CD4-positive, alpha-beta T cell treated with Interleukin-6 at 100 ng/mL for 8 hours (primary cell): ENCODE measurements at places on chromosomes 11 and 22.

DNA sequence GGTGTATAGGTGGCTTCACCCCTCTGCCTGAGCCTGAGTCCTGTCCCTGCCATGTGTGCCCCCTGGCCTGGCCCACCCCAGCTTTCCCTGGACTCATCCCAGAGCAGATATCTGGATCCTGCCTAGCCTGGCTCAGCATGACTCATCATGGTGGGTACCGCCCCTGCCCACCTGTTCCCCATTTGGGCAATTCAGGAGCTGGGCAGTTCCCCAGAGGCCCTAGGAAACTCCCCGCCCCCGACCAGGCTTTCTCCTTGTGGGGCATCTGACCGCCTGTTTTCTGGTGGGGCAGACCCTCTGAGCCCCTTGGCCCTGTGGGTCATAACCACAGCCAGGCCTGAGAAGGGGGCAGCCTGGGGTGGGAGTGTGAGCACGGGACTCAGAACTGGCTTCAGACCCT is 4.4 kb downstream of the TSPO start:
- no peak for DNase-seq

DNA sequence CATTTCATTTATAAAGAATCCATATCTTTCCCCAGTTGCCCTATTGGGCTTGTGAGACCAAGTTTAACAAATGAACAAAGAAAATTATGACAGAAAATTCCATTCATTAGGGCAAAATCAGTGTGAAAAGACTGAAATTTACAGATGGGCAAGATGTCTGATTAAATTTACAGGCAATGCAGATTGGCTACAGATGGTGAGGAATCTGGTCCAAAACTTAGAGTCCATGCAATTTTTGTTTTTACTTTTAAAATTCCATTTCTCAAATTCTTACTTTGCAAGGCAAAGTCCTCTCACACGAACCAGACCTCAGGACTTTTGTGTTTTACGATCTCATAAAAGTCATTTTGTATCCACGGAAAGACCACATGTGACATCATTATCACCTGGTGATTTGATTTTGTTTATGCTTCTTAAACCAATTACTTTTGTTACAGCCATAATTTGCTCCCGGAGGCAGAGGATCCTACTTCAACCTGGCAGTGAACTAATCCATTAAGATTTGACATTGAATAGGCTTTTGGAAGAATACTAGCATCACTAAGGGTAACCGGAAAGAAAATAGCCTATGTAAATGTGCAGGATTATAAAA is 843.7 kb upstream of the CHORDC1 start:
- no peak for DNase-seq

DNA sequence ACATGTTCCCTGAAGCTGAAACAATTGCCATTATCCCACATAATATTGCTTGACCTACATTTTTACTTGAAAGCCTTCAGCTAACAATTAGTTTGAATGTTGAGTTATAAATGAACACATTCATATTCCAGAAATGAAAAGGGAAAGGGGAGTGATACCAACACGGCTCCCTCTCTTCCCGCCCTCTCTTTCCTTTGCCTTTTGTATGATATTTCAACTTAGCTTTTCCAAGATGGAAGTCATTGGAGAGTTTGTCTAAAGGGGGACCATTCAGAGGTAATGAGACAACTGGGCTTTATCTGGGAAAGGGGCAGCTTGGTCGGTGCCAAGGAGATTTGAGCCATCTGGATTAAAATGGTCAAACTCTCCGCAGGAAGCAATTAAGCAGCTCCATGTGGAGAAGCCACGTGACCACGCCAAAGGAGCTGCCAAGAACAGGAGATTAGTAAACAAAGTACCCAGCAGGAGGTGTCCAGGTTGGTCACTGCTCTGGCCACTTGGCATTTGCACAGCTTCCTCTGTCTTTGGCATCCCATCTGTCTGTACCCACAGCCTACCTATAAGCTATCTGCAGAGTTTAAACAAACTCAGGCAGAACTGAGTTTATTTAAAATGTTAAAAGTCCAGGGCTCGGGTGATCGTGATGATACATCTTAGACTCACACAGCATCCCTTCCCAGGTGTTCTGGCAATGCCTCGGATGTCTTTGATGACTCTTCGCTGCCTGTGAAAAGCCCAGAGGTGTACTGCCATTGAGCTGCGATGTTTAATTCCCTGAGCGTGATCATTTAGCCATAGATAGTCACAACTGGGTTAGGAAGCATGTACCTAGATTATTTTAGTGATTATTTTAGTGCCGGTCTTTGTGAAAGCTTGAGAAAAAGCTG is 735.9 kb downstream of the NTM start:
- DNase-seq: no peak

GRCh38 chr11:77799338-77799737 is 21.2 kb downstream of the RSF1 start:
- DNase-seq: no peak

- no peak for DNase-seq
These were observed 68.1 kb downstream of the GRIK4 start for GRCh38 chr11:120579611-120580031.

DNA sequence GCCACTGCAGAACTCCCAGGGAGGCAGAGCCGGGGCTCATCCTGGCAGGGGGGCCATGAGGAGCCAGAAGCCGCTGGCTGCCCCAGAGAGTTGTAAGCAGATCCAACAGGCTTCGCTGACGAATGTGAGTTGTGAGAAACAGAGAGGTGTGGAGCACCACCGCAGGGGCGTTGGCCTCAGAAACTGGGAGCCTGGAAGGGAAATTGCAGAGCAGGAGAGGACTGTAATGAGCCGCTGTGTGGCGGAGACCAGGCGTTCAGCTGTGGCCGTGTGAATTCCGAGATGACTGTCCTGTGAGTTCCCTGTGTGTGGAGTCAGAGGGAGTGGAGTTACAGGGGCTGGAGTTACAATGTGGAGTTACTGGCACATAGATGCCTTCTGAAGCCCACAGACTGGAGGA is 27.7 kb upstream of the ETS1 start:
- DNase-seq: no peak
